ENCODE measurements at places on chromosomes 7 and 10.

GRCh38 chr10:47278152-47278473 is 21.9 kb upstream of the GDF10 start:
- no peaks in the 10 kb centered on the region for H3K36me3 ChIP-seq
- no peak overlapping the region for H3K4me3 ChIP-seq
- H3K4me1 ChIP-seq = peaks cover 2% of the 10 kb centered on the region
- no peak for DNase-seq

GRCh38 chr7:24617957-24618616 is 44.8 kb downstream of the PALS2 start:
- H3K27ac ChIP-seq = no peak overlapping the region
- H3K27me3 ChIP-seq = no peaks in the 10 kb centered on the region
- peaks cover 23% of the 10 kb centered on the region for H3K36me3 ChIP-seq
- H3K4me3 ChIP-seq = no peak overlapping the region

- peaks cover 93% of the 10 kb centered on the region for H3K4me1 ChIP-seq
- peak overlapping the region; percentile 97 for H3K27ac ChIP-seq
- peak; percentile 63 for DNase-seq
- peak overlapping the region; percentile 77 for H3K4me3 ChIP-seq
Observed at GRCh38 chr10:6052247-6053221, 9.6 kb downstream of the IL2RA start.

DNA sequence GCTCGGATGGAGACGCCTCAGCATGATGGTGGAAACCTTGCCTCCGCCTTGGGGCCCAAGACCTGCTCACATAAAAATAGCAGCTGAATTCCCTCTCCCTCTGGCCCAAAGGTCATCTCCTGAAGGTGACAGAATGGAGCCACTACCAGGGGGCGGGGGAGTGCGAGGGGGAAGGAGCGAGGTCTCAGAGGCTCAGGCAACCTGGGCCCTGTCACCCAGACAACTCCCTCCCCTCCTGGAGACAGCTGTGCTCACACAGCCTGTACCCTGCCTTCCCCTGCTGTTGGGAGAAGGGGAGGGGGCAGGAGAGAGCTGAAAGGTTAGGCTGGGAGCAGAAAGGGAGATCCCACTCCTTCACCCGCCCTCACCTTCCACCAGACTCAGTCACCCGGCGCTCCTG is 173.0 kb upstream of the RHEB start:
- no peak overlapping the region for H3K4me3 ChIP-seq
- no peaks in the 10 kb centered on the region for H3K27me3 ChIP-seq
- no peak for DNase-seq
- peaks cover 17% of the 10 kb centered on the region for H3K36me3 ChIP-seq
- H3K4me1 ChIP-seq = no peaks in the 10 kb centered on the region
- no peak overlapping the region for H3K27ac ChIP-seq

- H3K4me1 ChIP-seq = peaks cover 60% of the 10 kb centered on the region
- peak overlapping the region; percentile 69 for H3K27ac ChIP-seq
- H3K36me3 ChIP-seq = peaks cover 6% of the 10 kb centered on the region
- no peak for DNase-seq
- H3K27me3 ChIP-seq = no peaks in the 10 kb centered on the region
Observed at GRCh38 chr10:50387007-50387731, 135.9 kb upstream of the ASAH2 start.

GRCh38 chr7:64691831-64692230 is 25.9 kb downstream of the ZNF107 start:
- H3K36me3 ChIP-seq = peaks cover 76% of the 10 kb centered on the region
- DNase-seq = no peak

- DNase-seq = no peak
- H3K36me3 ChIP-seq = peaks cover 17% of the 10 kb centered on the region
- H3K4me3 ChIP-seq = no peak overlapping the region
- H3K27ac ChIP-seq = peak overlapping the region; percentile 35
- peaks cover 23% of the 10 kb centered on the region for H3K4me1 ChIP-seq
- no peaks in the 10 kb centered on the region for H3K27me3 ChIP-seq
Observed at GRCh38 chr10:119257899-119258419, 50.6 kb downstream of the GRK5 start.

GRCh38 chr7:157009170-157009777 is 1.2 kb downstream of the MNX1 start:
- H3K27ac ChIP-seq = no peak overlapping the region
- H3K27me3 ChIP-seq = peaks cover 57% of the 10 kb centered on the region
- H3K4me3 ChIP-seq = peak overlapping the region; percentile 50
- no peaks in the 10 kb centered on the region for H3K36me3 ChIP-seq
- H3K4me1 ChIP-seq = peaks cover 27% of the 10 kb centered on the region
- no peak for DNase-seq

DNA sequence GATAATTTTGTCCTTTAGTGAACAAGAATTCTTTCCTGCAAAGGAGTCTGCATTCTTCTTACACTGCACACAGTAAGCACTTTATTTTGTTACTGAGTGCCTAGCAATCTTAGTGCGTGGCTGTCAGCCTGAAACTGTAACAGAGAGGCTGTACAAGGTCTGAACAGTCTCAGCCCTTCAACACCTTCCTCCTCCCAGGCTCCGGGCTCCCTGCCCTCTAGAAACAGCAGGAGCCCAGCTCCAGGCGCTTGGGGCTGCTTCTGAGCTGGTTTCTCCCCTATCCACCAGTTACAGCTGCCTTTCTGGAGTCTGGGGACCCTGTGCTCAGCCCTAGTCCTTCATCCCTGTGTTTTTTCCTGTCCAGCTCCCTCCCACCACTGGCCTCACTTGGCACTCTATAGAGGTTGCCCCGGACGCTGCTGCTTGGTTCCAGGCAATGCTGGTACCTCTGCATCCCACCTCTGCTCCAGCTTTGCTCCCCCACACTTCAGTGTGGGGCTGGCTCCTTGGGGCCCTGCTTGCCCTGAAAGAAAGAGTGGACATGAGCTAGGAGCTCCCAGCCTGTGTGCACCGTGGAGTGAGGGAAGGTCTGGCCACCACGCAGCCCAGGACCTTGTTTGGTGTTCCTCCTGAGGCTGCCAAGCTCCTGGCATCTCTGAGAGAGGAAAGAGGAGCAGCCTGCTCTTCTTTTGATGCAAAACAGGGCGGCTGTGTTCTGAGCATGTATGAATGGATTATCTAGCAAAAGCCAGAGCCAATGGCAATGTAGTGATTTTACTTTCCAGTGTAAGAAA is 251.2 kb upstream of the GRB10 start:
- no peaks in the 10 kb centered on the region for H3K27me3 ChIP-seq
- no peaks in the 10 kb centered on the region for H3K4me1 ChIP-seq
- H3K4me3 ChIP-seq = no peak overlapping the region
- DNase-seq = no peak
- no peaks in the 10 kb centered on the region for H3K36me3 ChIP-seq
- H3K27ac ChIP-seq = no peak overlapping the region

DNA sequence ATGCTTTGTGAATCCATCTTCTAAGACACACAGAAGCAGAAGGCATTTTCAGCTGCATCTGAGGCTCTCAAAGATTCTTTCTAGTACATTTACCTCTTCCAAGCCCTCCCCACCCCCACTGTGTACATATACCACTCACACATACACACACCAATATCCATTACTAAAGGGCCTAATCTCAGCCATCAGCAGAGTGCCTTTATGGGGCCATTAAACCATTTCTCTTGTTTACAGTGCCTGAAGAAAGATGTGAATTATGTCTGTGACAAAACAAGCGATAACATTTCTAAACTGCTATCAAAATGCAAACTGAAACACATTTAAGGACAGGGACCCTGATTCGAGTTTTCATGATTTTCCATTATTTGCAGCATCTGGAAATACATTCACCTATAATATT is 40.0 kb downstream of the ETV1 start:
- H3K4me1 ChIP-seq = no peaks in the 10 kb centered on the region
- no peak overlapping the region for H3K4me3 ChIP-seq
- no peak for DNase-seq
- no peak overlapping the region for H3K27ac ChIP-seq
- H3K27me3 ChIP-seq = no peaks in the 10 kb centered on the region
- H3K36me3 ChIP-seq = no peaks in the 10 kb centered on the region

DNA sequence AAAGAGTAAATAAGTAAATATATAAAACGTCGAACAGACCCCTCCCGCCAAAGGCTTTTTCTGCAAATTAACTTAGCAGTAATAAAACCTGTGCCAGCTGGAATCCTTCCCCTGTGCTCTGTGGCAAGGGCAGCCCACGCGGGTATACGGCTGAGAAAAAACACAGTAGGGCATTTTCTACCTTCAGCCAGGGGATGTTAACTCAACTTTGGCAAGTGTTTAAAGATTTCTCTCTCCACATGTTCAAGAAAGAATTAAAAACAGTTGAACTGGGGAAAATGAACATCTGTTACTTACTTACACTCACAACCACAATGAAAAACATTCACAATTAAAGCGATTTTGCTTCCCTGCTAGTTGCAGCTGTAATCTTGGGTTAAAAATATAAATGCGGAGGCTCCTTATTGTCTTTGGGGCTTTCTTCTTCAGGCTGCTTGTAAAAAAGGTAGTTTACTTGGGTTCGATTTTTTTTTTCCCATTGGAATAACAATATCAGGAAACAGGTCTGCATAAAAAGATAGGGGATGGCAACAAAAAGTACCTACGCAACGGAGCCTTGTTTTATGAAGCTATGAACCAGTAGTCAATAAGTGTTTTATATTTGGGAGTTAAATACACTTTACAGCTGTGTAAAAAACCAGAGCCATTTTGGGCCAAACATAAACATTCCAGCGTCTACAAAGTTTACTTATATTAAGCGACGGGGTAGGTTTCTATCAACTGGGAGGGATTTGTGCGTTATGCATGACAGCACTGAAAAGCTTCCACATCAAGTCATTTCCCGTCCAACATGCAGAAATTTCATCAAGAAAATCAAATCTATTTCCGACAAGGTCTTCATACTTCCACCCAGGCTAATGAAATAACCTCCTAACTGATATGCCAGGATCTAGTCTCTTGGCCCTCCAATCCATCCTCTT is 132.7 kb downstream of the TAX1BP1 start:
- H3K27me3 ChIP-seq = no peaks in the 10 kb centered on the region
- no peak for DNase-seq
- H3K4me1 ChIP-seq = no peaks in the 10 kb centered on the region
- H3K27ac ChIP-seq = no peak overlapping the region
- peaks cover 37% of the 10 kb centered on the region for H3K36me3 ChIP-seq
- H3K4me3 ChIP-seq = no peak overlapping the region

DNA sequence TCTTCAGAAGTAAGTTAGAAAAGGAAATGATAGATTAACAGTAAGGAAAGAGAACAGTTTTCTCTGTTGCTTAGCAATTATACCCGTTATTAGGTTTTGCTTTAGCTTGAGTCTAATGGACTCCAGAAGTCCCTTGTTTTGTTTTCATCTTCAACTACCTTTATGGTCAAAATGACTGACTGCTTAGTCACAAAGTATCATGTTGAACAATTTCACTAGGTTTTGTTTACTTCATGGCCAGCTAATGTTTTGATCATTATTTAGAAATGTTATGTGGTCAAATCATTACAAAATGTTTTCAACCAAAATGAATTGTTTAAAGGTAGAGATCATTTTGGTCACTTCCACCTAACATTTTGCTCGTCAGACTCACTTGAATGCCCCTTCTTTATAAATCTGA is 1.9 kb downstream of the UBN2 start:
- peaks cover 17% of the 10 kb centered on the region for H3K36me3 ChIP-seq
- H3K27me3 ChIP-seq = no peaks in the 10 kb centered on the region
- H3K4me1 ChIP-seq = peaks cover 20% of the 10 kb centered on the region
- no peak for DNase-seq
- H3K4me3 ChIP-seq = peak overlapping the region; percentile 89

- DNase-seq = no peak
- no peaks in the 10 kb centered on the region for H3K27me3 ChIP-seq
- H3K4me1 ChIP-seq = peaks cover 47% of the 10 kb centered on the region
Observed at GRCh38 chr10:104316321-104317099, 21.8 kb downstream of the ITPRIP start.

- H3K36me3 ChIP-seq = no peaks in the 10 kb centered on the region
- H3K27me3 ChIP-seq = no peaks in the 10 kb centered on the region
- no peak overlapping the region for H3K4me3 ChIP-seq
- H3K4me1 ChIP-seq = no peaks in the 10 kb centered on the region
- no peak overlapping the region for H3K27ac ChIP-seq
Observed at GRCh38 chr7:46542076-46542475, 621.0 kb upstream of the IGFBP3 start.

DNA sequence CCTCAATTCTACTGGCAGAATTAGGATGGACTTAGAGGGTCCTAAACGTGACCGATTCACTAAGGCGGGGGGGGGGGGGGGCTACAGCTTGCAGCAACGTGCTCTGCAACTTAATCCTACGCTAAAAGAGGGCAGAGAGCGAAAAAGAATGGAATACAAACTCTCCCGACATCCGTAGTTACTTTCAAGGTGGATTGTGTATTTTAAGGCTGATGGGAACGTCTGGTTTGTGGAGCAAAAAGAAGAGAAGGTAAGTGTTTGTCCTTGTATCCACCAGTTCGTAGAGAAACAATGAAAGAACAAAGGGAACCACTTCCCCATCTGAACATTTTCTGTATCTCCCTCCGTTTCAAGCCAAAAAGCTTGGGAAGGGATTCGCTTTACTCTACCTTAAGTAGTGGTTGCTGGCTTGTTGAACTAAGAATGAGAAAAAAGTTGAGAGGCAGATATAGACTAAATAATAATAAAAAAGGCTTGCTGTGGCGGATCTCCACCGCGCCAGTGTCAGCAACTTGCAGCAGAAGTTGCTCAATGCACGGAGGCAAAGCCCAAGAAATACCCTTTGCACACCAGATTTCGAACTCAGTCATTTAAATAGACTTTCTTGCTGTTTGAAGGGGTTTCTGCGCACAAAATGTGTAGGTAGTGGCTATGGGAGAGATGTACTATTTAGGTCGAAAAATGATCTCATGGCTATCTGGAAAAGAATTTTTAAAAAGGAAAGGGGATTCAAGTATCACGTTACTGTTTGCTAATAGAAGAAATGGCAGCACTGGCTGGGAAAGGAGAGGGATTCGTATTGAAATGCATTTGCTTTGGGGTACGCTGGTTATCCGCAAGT is 736 bp downstream of the SKIDA1 start:
- H3K27ac ChIP-seq = peak overlapping the region; percentile 88
- peaks cover 44% of the 10 kb centered on the region for H3K27me3 ChIP-seq
- peak overlapping the region; percentile 89 for H3K4me3 ChIP-seq
- peaks cover 5% of the 10 kb centered on the region for H3K36me3 ChIP-seq
- H3K4me1 ChIP-seq = peaks cover 34% of the 10 kb centered on the region

GRCh38 chr10:24341371-24341770 is 132.4 kb downstream of the KIAA1217 start:
- no peaks in the 10 kb centered on the region for H3K27me3 ChIP-seq
- no peak overlapping the region for H3K4me3 ChIP-seq
- no peaks in the 10 kb centered on the region for H3K36me3 ChIP-seq
- no peak for DNase-seq
- no peak overlapping the region for H3K27ac ChIP-seq

DNA sequence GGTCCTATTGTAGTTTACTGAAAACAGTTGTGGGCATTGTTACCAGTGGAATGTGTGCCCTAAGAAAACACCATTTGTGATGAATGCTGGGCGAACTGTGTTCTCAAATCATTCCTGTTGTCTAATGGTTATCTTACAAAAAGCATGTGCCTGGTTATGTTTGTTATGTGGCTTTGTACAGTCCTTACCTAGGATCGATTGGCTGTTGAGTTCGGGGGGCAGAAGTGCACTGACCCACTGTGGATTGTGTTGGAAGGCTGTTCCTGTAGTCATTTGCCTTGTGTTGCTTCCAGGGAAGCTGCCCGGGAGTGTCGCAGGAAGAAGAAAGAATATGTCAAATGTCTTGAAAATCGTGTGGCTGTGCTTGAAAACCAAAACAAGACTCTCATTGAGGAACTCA is 84.3 kb downstream of the CREM start:
- no peaks in the 10 kb centered on the region for H3K27me3 ChIP-seq
- no peak for DNase-seq
- H3K36me3 ChIP-seq = peaks cover 62% of the 10 kb centered on the region
- peaks cover 10% of the 10 kb centered on the region for H3K4me1 ChIP-seq
- no peak overlapping the region for H3K4me3 ChIP-seq
- no peak overlapping the region for H3K27ac ChIP-seq

GRCh38 chr7:44769376-44769775 is 20.7 kb downstream of the ZMIZ2 start:
- H3K27me3 ChIP-seq = no peaks in the 10 kb centered on the region
- peak overlapping the region; percentile 88 for H3K27ac ChIP-seq
- peak overlapping the region; percentile 58 for H3K4me3 ChIP-seq
- H3K36me3 ChIP-seq = peaks cover 48% of the 10 kb centered on the region
- H3K4me1 ChIP-seq = peaks cover 60% of the 10 kb centered on the region
